Stimulated activated CD8-positive, alpha-beta memory T cell treated with anti-CD3 and anti-CD28 coated beads, Interleukin-2, amount 100 ng/mL, for 1 hour (primary cell): ENCODE measurements at places on chromosomes 12 and 14.

- DNase-seq, result no peak
These were observed 448.5 kb downstream of the PDZRN4 start for GRCh38 chr12:41636653-41637052.

DNA sequence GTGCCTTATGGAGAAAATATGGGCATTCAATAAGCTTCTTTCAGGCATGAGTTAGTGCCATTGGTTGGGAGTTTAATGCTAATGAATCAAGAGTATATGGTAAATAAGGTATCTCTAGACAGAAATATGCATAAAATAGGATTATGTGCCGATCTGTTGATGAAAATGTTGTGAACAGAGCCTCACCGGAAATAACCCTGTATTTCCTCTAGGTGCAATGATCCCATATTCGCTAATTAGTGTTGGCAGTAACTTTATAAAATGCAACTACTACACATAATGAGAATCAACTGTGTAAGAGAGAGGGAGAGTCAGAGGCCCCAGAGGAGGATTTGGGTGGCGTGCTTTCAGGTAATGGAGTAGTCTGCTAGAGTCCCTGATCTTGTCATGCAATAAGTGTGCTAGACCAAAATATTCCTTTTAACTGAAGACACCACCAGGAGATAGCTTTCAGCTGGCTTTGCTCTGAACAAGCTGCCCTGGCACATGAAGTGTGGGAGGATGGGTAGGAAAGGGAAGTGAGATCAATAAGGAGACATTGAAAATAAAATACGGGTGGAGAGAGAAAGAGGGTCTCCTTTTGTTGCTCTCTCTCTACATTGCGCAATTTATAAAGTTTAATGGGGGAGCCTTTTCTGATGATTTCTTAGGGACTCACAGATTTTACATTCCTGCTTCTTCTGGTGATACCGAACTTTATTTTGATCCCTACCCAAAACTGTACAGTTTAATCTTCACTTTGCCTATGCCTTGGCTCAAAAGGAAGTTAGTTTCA lies 68.6 kb upstream of the PLXNC1 start:
- DNase-seq, result no peak

GRCh38 chr14:79745046-79745445 lies 466.3 kb downstream of the DIO2 start:
- DNase-seq, result no peak

GRCh38 chr12:6766651-6767349 lies 637 bp downstream of the PTMS start:
- DNase-seq, result no peak

GRCh38 chr12:131209082-131210070 lies 255.7 kb downstream of the ADGRD1 start:
- no peak for DNase-seq

DNA sequence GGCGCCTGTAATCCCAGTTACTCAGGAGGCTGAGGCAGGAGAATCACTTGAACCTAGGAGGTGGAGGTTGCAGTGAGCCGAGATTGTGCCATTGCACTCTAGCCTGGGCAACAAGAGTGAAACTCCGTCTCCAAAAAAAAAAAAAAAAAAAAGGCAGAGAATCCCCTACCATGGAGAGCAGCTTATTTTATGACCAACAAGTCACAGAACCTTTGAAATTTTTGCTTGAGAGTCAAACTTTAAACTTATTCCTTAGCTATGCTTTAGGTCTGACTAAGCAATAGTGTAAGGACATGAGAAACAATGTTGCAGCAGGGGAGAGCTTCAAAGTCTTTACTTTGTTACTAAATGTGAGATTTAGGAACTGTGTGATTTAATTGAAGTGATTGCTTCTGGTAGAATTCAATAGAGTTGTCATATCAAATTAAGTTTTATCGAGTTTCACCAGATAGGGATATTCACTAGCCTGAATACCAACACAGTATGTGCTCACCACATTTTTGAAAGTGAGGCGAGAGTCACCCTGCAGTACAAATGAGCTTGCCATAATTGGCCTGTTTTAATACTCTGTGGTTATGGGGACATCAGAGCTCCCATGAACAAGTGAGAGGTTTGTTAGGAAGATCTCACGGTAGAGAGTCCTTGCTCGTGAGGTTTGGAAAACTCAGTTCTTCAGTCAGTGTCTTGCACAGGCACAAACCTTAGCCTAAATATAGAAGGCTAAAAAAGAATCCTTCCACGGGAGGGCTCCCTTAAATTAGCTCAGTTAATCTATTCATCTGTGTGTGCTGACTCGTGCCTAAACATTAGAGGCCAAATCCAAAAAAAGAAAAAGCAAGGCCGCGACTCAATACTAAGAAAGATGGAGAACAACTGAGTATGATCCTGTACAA lies 108.6 kb downstream of the SAMD4A start:
- DNase-seq, result no peak

DNA sequence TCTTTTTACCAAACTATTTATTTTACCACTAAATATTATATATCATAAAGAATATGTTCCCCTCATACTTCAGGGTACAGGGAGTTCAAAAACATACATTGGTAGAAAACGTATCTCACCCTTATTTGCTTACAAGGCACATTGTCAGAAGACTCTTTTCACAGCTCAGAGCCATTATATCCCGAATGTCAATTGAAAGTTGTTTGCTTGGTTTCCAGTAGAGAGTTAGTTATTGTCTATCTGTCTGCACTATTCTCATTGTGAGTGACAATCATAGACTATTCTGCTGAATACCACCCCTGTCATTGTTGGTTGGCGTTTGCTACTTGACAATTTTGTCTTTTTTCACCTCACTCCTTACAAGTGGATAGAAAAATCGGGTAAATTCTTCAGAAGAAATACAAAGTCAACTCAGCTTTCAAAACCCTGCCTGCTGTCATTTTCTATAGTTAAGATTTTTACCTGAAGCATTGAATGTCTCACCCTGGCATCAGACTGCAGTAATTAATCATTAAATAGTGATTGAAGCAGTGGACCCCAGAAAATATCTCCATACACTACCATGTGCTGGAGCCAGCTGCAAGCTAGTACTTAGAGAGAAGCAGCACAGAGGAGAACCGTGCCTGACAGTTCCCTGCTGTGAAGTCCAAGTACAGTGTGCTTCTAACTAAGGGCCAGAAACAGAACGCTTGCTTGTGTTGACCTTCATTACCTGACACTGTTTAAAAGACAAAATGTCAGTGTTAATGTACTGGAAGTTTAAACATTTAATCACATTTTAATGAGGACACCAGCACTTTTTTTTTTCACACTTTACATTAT lies 510.6 kb downstream of the RERGL start:
- DNase-seq, result no peak

- no peak for DNase-seq
These were observed 138.6 kb upstream of the LGR5 start for GRCh38 chr12:71300772-71301675.

- no peak for DNase-seq
These were observed 502 bp downstream of the KIF26A start for GRCh38 chr14:104138718-104139459.

DNA sequence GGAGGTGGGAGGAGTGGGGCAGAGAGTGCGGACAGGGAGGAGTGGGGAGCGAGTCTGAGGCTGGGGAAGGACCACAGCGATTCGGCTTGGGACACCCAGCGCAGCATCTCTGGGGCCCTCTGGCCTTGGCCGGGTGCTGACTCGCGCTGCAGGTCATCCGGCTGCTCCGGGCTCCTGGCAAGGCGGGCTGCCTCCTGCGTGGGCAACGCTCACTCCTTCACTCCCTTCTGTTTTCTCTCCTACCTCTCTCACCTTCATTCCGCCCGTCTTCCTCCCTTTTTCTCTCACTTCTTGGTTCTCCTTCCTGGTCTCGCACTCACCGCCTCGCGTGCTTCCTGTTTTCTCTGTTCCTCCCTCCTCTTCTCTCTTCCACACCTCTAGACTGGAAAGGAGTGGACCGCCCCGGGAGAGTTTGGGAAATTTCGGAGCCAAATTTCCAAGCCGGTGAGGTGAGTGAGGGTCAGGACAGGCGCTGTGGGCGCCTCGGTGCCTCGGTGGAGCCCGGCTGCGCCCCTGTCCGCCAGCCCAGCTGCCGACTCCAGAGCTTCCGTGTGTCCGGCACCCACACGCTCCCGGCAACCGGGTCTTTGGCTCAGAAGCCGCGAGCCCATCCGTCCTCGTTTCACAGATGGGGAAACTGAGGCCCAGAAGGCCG lies 86.7 kb downstream of the B4GALNT3 start:
- no peak for DNase-seq

GRCh38 chr12:63826006-63826585 lies 18.4 kb upstream of the SRGAP1 start:
- DNase-seq, result no peak

DNA sequence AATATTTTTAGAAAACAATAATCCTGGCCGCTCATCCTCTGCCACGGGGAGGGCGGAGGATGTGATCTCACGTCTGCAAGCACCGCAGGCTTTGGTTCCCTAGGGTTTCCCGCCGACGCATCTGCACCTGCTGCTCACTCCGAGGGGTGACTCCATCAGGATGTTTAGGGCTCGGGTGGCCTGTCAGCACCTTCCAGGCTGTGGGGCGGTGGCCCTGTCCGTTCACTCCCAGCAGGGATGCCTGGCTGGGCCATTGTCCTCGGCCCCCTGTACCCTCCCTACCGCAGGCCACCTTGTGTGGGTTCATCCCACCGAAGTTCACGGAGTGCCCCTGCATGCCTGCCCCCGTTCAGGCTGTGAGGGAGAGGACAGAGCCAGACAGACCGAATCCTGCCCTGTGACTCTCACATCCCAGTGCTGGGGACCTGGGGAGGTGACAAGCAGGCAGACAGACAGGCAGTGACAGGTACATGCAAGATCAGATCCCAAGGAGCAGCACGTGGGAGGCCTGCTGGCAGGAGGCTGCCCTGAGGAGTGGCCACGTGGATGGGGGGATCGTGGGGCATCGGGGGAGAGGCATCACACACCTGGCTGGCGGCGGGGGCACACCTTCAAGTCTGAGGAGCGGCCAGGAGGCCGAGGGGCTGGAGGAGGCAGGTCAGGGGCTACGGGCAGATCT lies 112.6 kb downstream of the ADGRD1 start:
- DNase-seq, result no peak

- no peak for DNase-seq
These were observed 4.5 kb downstream of the HVCN1 start for GRCh38 chr12:110684312-110684836.

DNA sequence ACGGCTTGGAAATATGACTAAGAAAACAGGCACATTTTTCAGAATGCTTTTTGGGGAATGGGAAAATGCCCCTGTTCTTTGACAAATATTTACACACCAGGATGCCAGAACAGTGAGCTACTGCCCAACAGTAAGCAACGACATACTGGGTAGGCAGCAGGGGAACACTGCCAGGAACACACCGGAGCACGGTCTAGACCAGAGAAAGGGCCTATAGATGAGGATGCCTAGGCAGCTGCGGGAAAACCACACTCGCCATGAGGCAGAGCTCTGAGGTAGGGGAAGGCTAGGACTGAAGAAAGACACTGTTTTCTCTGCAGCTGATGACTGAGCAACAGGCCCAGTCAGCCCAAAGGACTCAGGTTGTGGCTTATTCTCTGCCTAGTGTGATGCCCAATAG lies 45.9 kb upstream of the COL2A1 start:
- DNase-seq, result no peak

DNA sequence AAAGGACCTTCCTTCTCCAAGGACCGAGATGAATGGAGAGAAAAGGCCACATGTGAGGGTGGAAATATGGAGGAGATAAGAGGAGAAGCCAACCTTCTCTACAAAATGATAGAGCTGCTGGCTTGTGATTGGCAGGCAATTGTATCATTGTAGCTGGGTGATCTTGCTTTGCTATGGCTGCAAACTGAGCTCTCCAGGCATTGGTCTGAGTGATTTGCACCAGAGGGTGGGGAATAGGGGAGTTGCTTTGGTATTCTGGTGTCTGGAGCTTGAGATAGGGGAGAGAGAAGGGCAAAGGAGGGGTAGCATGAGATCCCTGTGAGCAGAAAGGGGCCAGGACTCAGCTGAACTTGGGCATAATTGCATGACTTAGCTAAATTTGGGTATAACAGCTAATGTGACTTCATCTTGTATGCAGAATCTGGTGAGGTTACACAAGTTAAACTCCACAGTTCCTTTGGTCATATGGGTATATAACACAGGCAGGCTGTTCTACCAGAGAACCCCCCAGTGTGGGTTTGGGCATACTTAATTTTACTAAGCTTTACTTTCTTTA lies 72.0 kb downstream of the FOS start:
- no peak for DNase-seq

- DNase-seq, result no peak
These were observed 42.3 kb upstream of the PAPOLA start for GRCh38 chr14:96459851-96460250.

GRCh38 chr14:65847075-65847847 lies 434.7 kb downstream of the FUT8 start:
- no peak for DNase-seq

DNA sequence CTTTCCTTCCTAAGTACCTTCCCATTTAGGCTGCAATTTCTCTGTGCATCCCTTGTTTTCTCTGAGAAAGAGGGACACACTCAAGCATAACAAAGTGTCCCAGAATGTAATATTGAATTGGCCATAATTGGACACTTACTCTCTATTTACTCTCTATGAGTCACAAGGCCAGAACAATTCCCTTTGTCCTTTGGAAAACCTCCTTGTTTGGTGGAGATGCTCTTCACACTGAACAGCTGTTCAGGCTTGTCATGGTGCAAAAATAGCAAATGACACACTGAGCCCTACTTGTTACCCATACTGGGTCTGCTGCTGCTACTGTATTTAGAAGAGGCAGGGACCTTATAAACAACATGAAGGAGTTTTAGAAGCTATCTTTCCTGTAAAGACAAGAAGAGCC lies 1590.5 kb upstream of the TMEM132C start:
- DNase-seq, result no peak

- DNase-seq, result no peak
These were observed 4.5 kb upstream of the DPF3 start for GRCh38 chr14:72898448-72898847.

GRCh38 chr12:25698772-25699171 lies 145.7 kb upstream of the LMNTD1 start:
- DNase-seq, result no peak

DNA sequence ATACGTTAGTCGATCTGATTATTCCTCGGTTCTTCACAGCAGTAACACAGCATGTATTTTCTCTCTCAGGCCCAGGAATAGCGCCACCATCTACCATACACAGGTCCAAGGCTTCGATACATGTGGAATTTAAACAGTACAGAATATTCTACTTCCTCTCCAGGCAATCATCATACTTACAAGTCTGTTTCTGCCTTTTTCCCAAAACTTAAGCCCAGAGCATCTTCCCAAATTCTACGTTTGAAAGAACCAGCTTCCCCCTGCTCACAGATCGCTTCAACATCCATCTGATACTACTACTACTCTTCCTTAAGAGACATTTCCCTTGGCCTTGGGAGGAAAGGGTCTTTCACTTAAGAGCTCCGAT lies 626 bp downstream of the TXNDC16 start:
- no peak for DNase-seq

DNA sequence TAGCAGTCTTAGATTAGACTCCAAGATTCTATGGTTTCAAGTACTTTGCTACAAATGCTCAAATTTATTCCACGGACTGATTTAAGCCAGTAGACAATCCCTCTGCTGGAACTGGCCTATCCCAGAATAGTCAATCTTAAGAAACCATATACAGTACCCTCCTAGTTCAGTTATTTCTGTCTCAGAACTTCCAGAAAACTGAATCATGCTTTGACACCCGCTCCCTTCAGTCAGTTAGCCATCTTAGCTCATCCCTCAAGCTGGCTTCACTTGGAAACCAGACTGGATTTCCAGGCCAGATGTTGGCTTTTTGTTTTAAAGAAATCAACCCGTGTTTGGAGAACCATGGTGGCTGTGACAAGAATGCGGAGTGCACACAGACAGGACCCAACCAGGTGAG lies 125.5 kb downstream of the NT5DC3 start:
- no peak for DNase-seq
